ENCODE measurements at places on chromosomes 7 and 10.

- DNase-seq = no peak
Measured at GRCh38 chr7:6658618-6659345, 21.7 kb downstream of the ZNF316 start.

- no peak for DNase-seq
Measured at GRCh38 chr7:47685712-47686376, 103.9 kb upstream of the TNS3 start.

DNA sequence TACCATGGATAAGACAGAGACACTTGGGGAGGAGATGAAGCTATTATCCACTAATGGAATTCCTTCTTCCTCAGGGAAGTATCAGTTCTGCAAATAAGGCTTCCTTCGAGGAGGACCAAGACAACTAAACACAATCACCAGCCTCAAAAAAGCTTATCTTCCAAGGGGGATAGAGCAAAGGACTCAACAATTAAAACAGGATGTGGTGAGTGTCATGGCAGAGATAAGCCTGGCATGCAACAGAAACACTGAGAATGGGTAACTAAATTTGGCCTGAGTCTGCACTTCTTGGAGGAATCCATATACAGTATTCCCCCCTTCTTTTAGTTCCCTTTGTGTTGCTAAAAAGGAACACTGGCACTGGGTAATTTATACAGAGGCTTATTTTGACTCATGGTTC, 1285.2 kb downstream of the GATA3 start:
- DNase-seq = no peak

GRCh38 chr7:156998988-156999957, 11.2 kb downstream of the MNX1 start:
- no peak for DNase-seq

- DNase-seq = no peak
Measured at GRCh38 chr10:62862447-62862846, 46.3 kb upstream of the EGR2 start.

- no peak for DNase-seq
Measured at GRCh38 chr10:18473424-18474117, 177.8 kb downstream of the NSUN6 start.

- DNase-seq = no peak
Measured at GRCh38 chr7:103076764-103077163, 1.8 kb downstream of the ARMC10 start.

Data from epithelial cell of proximal tubule (primary cell).